ENCODE measurements at places on chromosomes 4 and X. TPM values are rescaled to one million over a fixed set of nuclear protein-coding genes. Genes with fewer than 3 reads are reported as not detected.
A peak's percentile ranks its signal among the peaks of the same experiment; 100 is the strongest.

GRCh38 chr4:76363556-76364290 is 57.2 kb downstream of the STBD1 start:
- no peak for DNase-seq

DNA sequence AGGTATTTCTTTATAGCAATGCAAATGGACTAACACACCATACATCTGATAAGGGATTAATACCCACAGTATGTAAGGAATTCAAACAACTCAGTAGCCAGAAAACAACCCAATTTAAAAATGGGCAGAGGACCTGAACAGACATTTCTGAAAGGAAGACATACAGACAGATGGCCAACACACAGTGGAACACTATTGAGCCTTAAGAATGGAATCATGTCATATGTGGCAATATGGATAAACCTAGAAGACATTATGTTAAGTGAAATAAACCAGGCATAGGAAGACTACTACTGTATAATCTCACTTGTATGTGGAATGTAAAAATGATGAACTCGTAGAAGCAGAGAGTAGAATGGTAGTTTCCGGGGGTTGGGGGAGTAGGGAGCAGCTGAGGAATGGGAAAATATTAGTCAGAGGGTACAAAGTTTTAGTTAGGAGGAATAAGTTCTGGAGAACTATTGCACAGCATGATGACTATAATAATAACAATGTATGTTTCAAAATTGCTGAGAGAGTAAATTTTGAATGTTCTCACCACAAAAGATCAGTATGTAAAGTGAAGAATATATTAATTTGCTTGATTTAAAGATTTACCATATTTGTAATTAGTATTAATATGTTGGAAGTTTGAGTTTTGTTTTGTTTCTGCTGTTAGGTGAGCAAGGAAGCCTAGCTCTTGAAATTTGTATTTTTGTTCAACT is 25.2 kb downstream of the WDR44 start:
- DNase-seq: no peak

Gene SLC30A9
- 60.8 TPM for polyA plus RNA-seq

DNA sequence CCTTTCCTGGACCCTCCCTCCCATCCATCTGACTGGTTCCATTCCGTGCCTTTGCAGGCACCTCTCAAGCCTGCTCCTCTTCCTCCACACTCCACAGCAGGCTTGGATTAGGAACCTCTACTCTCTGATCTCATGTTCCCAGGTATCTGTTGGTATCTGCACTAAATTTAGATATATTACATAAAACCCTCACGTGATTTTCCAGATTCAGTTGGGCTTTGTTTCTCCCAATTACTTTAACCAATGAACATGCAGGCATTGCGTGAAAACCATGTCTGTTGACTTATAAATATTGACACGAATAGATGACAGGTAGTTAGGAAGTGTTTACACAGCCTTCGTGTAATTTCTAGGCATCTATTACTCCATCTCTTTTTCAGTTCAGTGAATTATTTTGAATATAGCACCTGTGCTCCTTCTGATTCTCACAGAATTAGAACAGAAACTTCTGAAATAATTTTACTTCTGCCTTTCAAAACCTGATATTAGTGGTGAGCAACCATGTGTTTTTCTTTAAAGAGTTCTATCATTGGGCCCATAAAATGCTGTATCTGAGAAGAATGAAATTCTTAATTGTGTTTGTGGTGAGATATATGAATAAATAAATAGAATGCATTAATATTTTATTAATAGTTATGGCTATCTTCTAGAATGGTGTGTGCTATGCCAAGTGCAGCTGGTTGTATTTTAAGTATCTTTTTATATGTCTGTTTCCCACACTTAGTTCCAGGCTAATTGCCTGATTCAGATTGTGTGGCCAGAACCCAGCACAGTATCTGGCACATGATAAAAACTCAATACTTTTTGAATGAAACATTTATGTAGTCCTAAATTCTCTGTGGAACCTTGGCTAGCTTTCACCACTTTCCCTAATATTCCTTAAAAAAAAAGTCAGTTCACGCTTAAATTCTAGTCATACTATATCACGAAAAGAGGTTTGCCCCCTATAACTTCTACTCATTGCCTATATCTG is 304.8 kb downstream of the QDPR start:
- DNase-seq: no peak

Gene BBS12
- polyA plus RNA-seq: 7.8 TPM

Gene VEGFC
- polyA plus RNA-seq: 6.6 TPM

Gene MCF2
- 0.13 TPM for polyA plus RNA-seq

- peak; percentile 83 for DNase-seq
Measured at GRCh38 chr4:16140879-16141249, 57.0 kb upstream of the PROM1 start.

Gene PRRG1
- 6.6 TPM for polyA plus RNA-seq

DNA sequence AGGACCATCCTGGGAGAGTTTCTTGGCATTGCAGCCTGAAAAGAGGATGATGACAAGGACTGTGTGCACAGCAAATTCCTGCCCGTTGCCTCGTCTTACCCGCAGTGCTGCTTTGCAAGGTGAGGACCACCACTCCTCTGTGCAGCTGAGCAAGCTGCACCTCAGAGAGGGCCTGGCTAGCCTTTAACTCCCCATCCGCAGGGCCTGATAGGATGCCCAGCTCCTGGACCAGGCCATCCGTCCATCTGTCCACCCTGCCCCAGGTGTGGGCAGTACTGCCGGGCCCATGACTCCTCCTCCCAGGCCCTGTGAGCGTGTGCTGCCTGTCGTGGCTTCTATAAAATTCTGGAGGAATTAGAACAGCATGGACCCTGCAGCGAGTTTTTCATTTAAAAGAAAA is 43.9 kb upstream of the PPP2R2C start:
- no peak for DNase-seq

DNA sequence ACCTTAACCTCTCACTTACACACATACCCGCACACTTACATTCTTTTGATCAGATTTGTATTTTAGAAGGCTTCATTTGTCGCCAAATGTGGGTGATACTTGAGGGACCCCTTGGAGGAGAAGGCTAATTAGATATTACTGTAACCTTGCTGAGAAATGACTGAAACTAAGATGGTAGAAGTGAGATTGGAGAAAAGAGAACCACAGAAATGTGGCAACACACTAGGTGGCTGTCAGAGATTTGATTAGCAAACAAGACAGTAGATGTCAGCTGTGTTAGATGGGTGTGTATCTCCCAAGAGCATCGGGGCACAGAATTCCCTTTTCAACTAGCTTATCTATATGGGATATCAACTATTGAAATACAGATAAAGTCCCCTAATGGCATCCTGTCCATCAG is 149.3 kb upstream of the FABP2 start:
- DNase-seq: no peak

GRCh38 chrX:155279873-155280272 is 15.6 kb upstream of the RAB39B start:
- DNase-seq: no peak

- no peak for DNase-seq
Measured at GRCh38 chrX:12685541-12685940, 105.7 kb upstream of the PRPS2 start.

DNA sequence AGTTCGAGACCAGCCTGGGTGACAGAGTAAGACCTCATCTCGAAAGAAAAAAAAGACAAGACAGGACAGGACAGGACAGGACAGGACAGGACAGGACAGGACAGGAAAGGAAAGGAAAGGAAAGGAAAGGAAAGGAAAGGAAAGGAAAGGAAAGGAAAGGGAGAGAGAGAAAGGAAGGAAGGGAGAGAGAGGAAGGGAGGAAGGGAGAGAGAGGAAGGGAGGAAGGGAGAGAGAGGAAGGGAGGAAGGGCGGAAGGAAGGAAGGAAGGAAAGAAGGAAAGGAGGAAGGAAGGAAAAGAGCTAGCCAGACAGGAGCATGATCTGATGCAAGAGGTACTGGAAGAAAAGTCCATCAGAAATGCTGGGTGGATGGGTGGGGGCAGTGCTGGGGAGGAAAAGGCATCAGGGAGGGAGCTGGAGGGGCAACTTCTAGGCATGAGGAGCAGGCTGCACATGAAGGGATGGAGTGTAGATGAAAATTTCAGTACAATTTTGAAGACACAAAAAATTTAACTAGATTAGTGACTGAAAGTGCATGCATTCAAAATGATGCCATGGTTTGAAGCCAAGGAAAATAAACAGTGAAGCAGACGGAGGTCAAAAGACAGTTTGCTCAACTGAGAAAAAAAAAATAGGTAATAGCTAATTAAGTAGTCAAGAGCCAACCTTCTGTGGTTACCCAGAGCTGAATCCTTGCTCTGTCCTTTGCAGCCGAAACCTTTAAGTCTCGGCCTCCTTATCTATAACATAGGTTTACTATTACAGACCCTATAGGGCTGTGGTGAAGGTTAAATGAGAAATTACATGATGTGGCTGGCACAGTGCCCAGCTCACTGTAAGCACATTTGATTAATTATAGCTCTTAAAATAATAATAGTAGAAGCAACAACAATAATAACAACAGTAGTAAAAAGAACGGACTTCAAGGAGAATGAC is 59.9 kb downstream of the ZNF827 start:
- DNase-seq: no peak

DNA sequence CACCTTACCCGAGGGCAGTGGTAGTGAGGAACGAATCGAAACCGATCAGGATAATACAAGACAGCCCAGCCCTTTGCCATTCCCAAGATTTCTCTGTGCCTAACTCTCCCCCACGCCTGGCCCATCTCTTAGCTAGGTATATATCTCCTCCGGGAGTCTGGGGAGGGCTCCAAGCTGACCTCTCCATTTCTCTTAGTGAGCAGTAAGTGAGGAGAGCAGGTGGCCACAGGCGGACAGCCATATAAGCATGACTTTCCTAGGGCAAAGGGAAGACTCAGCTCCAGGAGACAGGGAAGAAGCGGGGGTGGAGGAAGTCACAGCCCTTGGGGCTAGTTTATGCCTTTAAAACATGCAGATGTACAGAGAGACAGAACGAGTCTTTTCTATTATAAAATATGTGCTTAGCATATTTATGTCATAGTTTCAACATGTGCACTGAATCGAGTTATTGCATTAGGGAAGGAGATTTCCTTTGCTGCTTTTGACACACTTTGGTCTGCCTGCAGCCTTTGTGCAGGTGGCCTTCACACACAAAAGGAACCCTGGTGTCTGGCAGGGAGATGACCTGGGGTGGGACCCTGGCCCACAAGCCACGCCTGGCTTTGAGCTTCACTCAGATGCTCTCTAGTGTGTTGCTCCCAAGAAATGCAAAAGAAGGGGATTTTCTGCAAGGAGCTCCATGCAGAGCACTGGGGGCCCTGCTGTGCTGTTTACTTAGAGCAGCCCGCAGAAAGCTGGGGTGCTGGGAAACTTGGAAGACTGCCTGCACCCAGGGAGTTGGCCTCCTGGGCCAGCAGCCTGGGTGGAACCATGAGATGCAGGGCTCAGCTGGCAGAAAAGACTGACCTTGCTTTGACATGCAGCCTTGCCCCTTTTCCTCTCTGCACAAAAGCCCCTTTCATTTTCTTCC is 613.3 kb downstream of the BCOR start:
- DNase-seq: no peak

Gene ADGRL3
- 9.8 TPM for polyA plus RNA-seq

GRCh38 chr4:97747945-97748344 is 395.3 kb downstream of the STPG2 start:
- DNase-seq: no peak

Gene THAP6
- 20.3 TPM for polyA plus RNA-seq

DNA sequence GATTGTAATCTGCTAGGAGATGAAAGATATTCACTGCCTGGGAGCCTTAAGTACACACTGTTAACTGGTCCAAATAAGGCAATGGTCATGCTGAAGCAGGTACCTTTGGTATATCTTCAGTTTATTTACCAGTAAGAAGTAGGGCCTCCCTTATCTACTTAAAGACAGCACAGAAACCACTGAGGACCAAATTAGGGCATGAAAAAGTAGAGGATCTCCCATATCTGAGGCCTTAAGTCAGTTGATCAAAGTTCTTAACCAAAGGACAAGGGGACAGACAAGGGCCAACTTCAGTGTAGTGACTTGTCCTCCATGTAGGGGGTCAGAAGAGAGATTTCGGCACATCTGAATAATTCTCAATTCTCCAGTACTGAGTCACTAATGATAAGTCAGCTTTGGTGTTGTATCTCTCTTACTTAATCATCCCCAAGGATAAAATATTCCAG is 59.1 kb downstream of the AMELX start:
- peak; percentile 7 for DNase-seq

DNA sequence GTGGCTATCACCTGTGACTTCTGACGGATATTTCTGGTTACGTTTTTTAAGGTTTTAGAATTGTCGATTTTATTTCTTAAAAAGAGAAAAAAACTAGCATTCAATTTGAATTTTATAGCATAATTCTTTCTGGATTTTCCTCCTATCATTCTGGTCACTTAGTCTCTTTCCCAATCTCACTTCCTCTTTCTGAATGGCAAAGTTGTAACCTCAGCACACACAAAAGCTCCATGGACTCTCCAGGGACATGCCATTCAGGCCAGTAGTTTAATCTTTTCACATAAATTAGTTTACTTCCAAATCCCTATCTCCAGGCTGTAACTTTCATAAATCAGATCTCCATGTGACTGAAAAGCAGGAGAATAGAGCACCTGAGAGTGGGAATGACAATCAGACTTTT is 110.7 kb downstream of the ARAP2 start:
- DNase-seq: no peak

Gene CT47A1
- polyA plus RNA-seq: not detected

Gene PLAC1
- polyA plus RNA-seq: 0.04 TPM

Gene CBR4
- 21.1 TPM for polyA plus RNA-seq

- DNase-seq: peak; percentile 66
Measured at GRCh38 chr4:185965426-185966384, 103.3 kb upstream of the TLR3 start.

GRCh38 chr4:122221322-122221721 is 69.2 kb downstream of the BLTP1 start:
- no peak for DNase-seq

DNA sequence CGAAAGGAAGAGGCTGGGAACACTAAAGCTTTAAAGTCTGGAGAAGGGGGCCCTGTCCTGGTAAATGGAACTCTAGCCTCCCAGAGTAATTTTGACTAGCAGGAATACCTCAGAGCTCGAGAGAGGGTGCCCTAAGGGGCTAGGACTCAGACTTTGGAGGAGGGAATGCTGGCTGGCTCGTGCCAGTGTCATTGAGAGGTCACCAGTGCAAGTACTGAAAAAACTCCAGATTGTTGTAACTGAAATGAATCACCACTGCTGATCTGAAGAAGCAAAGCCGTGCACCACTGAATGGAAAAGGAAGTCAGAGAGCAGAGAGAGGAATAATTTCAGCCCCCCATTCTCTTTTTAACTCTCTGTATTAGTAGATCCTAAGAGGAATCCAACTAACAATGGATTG is 690.2 kb downstream of the FAT4 start:
- no peak for DNase-seq

Gene DUX4
- polyA plus RNA-seq: 0.06 TPM

Gene GASK1B
- polyA plus RNA-seq: 39.6 TPM

DNA sequence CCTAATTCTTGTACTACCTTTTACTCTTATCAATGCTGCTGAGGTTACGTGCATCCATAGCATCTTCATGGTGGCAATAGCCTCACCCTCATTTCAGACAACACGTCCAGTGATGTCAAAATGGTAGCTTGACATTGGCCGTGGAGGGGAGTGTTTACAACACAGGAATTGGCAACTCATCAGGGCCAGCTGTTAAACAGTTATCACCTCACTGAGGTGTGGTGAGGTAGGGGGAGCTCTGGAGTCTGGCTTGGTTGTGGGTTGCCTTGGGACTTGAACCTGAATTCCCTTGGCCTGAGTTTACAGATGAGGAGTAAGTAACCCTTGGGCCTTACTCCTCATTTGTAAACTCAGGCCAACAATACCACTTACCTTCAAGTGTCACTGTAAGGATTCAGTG is 10.4 kb downstream of the SASH3 start:
- no peak for DNase-seq
